Fibroblast of skin of scalp (primary cell): ENCODE measurements at places on chromosomes 2 and 18.

DNA sequence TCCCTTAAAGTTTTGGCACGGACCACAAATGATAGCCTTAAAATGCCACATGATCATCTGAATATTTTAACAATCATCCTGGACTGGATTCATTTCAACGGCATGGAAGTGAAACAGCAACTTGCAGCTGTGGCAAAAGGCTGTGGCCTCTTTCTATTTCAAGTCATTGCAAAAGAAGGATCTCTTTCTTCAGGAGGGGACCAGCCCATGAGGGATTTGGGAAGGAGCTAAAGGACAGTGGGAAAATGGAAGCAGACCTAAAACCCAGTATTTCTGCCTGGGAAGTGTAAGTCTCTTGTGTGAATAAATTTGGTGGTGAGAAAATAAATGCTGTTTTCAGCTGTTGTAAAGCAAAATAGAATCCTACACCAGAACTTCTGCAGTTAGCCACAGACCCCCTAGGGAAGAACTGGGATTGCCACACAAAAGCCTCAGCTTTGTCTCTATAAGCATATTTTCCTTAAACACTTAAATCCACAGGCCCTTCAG lies 107.3 kb upstream of the ZFP36L2 start:
- peak; percentile 84 for DNase-seq

GRCh38 chr18:9404565-9405060 lies 70.0 kb downstream of the TWSG1 start:
- no peak for DNase-seq

GRCh38 chr2:163773276-163773675 lies 37.5 kb upstream of the FIGN start:
- DNase-seq = no peak

DNA sequence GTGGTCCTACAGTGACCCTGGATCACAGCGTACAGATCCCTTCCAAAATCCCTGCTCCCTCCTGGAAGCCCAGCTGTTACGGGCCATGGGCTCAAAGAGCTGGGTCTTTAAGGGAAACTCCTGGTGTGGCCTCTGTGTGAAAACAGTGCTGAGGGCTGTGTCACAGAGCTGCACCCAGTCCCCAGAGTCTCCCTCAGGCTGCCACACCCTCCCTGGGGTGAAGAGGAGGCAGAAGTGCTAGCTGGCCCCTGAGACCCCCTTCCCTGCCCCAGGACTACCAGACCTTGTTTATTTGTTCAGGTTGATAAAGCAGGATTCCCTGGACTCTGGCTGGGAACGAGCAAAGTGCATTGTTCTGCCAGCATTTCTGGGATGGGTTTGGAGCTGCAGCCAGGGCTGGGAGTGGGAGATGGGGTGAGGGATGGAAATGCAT lies 7.7 kb downstream of the ATOH8 start:
- no peak for DNase-seq

GRCh38 chr18:59861009-59861408 lies 38.8 kb upstream of the PMAIP1 start:
- no peak for DNase-seq

DNA sequence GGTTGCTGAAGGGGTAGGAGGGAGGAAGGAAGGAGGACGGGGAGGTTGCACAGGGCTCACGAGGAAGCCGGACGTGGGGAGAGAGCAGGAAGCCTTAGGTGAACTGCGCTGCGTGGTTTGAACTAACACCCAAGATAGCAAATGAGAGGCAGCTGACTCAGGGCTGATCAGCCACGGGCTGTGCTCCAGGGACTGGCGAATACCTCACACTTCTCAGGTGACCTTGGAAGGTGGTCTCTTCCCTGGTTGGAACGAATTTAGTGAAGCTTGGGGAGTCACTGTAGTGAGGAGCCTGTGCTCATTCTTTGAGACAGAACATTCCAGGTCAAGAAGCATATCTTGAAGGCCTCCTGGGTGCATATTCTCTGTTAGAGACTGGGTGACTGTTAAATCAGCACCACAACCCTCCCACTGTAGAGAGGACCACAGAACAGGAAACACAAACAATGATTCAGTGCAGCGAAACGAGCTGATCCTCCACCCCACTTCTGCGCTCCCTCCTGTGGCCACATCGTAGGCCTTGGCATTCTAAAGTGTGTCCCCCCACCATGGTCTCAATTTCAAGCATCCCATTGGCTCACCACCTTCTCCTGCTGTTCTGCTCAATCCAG lies 33.8 kb downstream of the TOGARAM2 start:
- DNase-seq = peak; percentile 64

DNA sequence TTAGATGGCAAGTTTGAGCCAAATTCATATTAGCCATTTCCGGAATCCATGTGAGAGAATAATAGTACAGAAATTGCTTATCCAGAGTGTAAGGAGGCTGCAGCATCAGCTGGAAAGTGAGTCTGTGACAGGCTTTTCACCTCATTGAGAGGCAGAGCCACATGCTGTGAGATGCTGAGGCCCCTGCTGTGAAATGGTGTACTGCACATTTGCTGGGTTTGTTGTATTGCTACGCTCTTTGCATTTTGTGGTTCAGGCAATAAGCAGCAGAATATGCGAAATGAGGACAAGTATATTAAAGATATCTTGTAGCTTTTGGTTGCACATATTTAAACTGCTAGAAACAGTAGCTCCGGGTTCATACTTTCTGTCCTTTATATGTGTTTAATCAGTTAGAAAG lies 37.0 kb downstream of the NABP1 start:
- DNase-seq = no peak
